Calu3 (cell line): ENCODE measurements at places on chromosomes 6 and 20.

DNA sequence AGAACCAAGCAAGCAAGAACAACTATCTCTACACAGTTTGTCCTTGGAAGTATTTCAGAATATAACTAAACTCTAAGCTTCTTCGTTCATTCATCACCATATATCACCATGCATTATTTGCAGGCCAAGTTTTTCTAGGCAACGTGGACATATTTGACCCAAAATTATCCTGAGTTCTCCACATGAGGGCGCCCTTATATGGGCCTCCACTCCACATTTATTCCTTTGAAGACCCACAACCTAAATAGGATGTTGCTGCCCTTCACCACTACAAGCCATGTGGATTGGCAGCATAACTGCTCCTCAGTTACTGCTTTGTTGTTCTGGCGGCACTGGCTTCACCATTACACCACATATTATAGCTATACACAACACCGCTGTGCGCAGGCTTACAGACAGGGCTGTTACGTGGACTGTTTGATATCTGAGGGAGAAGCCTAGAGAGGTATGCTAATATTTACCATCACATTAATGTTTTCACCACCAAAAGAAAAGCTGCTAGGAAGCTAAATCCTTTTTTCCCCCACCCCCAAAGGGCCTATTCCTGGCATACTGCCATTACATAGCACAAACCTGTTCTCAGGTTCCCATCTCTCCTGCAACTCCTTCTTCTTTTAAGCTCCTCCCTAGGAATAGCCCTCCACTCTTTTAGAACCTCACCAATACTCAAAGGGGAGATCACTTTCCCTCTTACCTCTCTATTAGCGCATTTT is 411.7 kb downstream of the C6orf118 start:
- no peak for DNase-seq

DNA sequence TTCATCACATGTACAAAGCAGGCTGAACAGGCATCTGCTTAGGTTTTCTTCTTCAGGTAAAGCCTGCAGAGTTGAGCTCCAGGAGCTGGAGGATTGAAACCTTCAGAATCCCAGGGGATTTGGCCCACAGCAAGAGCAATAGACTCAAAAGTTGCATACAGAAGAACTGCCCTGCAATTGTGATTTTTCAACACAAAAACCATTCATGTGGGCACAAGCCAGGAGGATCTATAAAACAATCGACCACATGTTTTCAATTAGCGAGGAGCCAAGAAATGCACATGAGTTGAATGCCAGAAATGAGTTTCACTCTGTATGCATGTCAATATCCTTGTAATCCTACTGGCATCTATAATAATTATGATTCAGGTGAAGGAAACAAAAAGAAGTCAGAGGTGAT is 576.4 kb downstream of the HDGFL1 start:
- no peak for DNase-seq

DNA sequence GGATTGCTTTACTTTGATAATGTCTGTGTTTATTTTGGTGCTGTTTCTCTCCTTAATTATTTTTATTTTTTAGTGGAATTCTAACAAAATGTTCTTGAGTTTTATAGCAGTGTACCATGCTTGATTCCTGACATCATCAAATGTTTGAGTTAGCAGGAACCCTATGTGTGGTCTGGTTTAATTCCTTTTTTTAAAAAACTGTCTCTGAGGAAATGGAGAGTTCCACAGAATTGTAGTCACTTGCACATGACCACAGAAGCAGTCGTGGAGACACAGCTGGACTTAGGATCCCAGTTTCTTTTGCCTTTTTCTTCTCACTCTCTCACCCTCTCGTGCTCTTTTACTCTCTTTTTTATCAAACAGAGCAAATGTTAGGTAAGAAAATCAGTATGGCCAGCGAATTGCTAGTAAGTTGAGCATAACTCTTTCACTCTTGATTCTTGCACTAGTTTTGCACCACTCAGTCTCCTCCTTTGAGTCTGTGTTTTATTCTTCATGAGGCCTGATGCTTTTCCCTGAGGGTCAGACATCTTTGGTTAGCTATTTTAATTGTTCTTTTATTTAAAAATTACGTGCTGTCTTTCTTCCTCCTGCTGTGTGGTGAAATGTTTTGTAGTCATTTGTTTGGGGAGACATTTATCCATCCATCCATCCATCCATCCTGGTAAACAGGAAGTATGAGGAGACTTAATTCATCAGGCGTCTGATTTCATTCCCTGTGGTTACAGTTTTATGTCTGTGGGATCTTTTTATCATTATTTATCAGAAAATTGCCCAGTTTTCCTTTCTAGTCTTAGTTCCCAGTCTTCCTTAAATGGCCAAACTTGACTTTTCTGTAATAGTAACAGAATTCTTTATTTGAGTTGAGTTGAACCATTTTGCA is 83.0 kb downstream of the SCAF8 start:
- no peak for DNase-seq

DNA sequence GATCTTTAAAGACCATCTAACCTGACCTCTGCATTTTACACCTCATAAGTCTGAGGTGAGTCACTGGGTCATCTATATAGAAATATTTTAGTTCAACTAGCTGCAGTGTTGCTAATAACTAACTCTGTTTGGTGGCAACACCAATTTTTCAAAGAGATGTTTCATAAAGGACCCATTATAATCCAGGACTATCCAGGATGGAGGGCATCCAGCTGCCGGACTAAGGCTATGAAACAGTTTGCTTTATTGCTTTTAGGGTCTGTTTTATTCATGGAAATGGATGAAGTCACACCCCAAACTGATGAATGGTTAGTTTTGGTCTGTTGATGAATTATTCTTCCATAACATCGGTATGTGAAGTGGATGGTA is 204.2 kb upstream of the GMDS start:
- DNase-seq, result no peak

GRCh38 chr20:44398335-44398734 is 42.8 kb downstream of the HNF4A start:
- DNase-seq, result no peak

DNA sequence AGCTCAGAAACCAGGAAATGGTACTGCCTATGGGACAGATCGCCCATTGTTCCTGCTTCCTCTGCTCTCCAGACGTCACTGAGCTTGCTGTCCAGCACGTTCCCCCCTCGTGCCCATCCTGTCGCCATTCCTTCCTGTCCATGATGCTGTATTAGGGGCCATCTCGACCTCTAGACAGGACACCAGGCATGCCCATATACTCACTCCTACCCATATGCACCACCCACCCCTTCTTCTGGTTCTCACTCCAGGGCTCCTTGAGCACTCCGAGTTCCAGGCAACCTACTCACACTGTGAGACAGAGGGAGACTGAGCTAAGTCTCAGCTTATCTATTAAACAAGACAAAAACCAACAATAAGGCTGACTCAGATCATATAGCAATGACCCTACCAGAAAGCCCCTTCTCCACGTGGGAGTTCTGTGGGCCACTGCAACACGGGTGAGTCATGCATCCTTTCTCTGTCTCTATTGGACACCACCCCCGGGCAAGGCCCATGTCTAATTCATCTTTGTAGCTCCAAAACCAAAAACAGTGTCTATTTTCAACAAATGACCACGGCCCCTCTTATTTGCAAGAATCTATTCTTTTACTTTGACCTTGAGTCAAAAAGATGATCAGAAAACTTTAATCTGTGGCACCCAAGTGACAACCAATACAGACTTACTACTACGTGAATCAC is 65.7 kb downstream of the PSMG4 start:
- DNase-seq, result no peak

- no peak for DNase-seq
Observed at GRCh38 chr20:48163505-48163904, 378.2 kb upstream of the SULF2 start.

GRCh38 chr6:45038226-45038625 is 289.9 kb upstream of the RUNX2 start:
- no peak for DNase-seq

DNA sequence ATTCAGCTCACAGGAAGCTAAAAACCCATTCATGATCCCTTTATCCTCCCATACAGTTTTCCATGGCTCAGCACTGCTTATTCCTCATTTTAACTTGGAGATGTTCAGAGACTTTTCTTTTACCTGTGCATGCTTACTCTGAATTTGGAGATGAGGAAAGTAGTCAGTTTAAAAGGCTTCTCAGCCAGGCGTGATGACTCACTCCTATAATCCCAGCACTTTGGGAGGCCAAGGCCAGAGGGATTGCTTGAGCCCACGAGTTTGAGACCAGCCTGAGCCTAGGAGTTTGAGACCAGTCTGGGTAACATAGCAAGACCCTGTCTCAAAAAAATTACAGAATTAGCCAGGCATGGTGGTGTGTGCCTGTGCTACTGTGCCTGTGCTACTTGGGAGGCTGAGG is 30.3 kb upstream of the TMEM217 start:
- DNase-seq, result no peak
